Activated CD4-positive, alpha-beta T cell treated with anti-CD3 and anti-CD28 coated beads, Interleukin-2, amount 10 ng/mL, durations not matched to agents 7 days and 5 days (primary cell): ENCODE measurements at places on chromosomes 7 and 10.

- DNase-seq: no peak
These were observed 495.2 kb downstream of the GLRX3 start for GRCh38 chr10:130631142-130632096.

GRCh38 chr10:2111965-2112364 lies 374.6 kb upstream of the ADARB2 start:
- no peak for DNase-seq

- DNase-seq: no peak
These were observed 4.1 kb downstream of the EMX2 start for GRCh38 chr10:117546581-117547015.

GRCh38 chr10:44058259-44058658 lies 326.6 kb downstream of the CXCL12 start:
- DNase-seq: no peak

- no peak for DNase-seq
These were observed 103.0 kb downstream of the CELF2 start for GRCh38 chr10:11120711-11121110.

GRCh38 chr10:89646889-89647657 lies 2.0 kb upstream of the PANK1 start:
- DNase-seq: no peak

GRCh38 chr10:103648251-103648635 lies 154.7 kb downstream of the NEURL1 start:
- DNase-seq: no peak

- DNase-seq: peak; percentile 14
These were observed 279.9 kb downstream of the NEBL start for GRCh38 chr10:20616918-20617810.

- DNase-seq: no peak
These were observed 32.4 kb upstream of the PWWP2B start for GRCh38 chr10:132364594-132364970.

DNA sequence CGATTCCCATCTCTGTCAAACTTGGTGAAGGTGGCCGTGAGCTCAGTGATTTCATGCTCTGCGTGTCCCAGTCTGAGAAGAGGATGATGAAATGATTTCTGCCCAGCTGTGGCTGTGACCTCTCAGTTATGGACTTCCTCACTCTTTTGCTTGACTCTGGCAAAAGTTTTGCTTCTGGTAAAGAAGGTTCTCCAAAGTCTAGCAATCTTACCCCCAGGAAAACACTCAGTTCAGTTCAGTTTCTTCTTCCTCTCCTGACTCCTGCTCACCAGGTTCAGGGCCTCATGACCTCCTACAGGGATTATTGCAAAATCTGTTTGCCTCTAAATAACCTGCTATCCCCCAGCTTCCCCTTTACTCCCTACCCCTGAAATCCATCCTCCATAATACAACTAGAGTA lies 4.9 kb upstream of the BLOC1S2 start:
- no peak for DNase-seq

DNA sequence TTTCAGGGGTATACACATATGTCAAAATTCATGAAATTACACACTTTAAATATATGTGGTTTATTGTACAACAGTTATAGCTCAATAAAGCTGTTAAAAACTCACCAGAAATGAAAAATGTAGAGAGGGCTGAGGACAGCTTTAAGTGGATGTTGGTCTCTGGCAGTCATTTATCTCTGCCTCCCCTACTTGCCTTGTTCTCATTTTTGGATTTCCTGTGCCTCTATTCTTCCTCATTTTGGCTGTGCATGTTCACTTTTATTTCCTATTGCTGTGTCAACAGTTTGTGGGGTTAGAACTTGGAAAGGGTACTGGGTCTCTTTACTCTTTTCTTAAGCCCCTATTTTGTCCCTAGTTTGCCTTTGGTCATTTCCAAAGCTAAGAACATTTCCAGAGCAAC lies 18.6 kb upstream of the MEST start:
- no peak for DNase-seq

GRCh38 chr7:115748123-115748738 lies 282.3 kb downstream of the TFEC start:
- DNase-seq: no peak

DNA sequence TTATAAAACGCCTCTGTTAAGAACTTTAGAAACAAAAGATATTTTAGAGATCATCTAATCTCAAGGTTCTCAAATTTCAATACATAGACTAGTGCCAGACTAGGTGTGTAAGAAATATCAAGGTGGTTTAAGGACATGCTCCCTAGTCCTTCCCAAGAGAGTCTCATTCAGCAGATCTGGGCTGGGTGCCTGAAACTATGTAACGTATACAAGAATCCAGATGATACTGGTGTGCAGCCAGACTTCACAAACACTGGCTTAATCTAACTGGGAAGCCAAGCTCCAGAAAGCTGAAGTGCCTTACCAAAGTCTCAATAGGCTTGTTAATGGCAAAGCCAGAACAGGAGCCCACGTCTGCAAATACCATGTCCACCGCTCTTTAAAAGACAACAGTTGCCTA lies 105.0 kb upstream of the AMPH start:
- DNase-seq: no peak

GRCh38 chr10:78025685-78026364 lies 3.5 kb downstream of the POLR3A start:
- DNase-seq: no peak

DNA sequence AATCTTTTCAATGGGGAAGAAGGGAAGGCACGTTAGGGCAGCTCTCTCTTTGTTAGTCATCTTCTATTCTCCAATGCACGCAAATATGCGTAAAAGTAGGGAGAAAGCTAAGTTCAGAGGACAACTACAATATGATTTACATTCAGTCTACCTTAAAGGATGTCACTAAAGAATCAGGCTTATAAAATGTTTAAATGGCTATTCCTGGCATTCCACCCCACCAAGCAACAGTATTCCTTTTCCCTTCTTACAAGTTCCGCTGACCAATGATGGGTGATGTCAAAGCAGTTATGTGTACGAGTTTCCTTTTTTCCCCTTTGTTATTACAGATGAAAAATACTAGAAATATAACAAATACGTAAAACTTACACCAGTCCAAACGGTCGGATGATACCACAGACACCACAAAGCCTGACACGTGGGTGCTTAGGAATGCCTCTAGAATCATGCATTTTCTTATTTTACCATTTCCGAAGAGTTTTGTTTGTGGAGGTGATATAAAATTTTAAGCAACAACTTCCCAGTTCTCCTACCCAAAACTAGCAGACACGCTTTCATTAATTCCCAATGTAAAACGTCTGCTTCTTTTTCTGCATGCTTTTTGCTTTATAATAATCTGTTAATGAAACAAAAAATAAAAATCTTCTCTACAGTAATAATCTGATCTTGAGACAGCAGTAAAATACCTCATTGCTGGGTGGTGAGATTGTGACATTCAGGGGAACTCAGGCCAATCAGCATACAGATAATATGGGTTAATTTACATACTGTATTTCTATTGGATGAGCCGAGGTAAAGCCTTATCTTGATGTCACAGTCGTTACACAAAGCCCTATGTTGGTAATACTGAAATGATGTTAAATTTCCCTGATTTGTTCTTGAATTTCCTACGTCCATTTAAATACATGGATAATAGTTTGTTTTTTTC lies 708 bp upstream of the GPR85 start:
- DNase-seq: no peak

- DNase-seq: no peak
These were observed 59.2 kb downstream of the ANLN start for GRCh38 chr7:36448781-36449379.

DNA sequence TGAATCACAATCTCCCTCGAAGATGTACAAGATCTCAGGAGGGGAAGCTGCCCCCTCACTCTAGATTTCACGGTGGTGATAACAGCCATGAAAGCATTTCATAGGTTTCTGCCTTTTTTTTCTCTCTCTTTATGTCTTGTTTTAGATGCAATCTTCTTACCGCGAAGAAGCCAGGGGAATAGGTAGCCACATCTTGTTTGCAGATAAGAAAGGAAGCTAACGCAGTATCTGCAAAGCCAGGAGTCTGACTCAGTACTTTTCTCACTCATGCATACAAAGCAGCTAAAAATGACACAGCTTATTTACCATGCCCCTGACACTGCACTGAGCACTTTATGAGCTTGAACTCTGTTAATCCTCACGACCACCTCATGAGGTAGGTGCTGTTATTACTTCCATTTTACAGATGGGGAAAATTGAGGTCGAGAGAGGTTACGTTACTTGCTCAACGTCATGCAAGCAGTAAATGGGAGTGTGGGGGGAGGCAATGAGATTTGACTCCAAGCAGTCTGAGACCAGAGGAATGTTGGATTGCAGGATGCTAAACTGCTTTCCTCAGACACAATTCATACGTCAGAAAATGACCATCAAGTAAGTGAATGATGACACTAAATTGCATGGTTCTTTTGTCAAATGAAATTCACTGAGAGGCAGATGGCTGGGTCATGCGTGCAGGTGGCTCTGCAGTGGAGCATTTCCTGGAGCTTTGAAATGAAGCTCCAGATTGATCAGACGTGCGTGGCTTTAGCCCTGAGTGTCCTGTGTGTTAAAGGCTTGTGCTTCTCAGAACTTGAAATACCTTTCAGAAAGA lies 3.3 kb downstream of the MAP3K8 start:
- DNase-seq: peak; percentile 60

- DNase-seq: no peak
These were observed 300.9 kb downstream of the NEBL start for GRCh38 chr10:20596065-20596755.

GRCh38 chr10:19656420-19657042 lies 159.7 kb upstream of the PLXDC2 start:
- no peak for DNase-seq

DNA sequence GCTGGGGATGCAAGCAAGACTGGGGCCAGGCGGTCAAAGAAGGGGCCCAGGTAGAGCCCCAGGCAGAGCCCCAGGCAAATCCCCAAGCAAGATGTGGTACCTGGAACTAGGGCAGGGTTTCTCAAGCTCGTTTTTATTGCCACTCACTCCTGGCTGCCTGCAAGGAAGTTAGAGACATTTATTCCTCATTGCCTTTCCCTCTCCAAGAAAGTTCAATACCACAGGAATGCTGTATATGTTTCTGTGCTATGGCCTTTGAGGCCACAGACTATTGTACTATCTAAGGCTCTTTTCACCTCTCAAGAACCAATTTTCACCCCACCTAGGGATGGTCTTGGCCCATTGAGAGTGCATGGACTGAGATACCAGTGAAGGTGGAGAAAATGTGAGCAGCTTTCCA lies 71.3 kb downstream of the TACC2 start:
- no peak for DNase-seq

GRCh38 chr10:22713853-22714478 lies 412 bp downstream of the PIP4K2A start:
- peak; percentile 35 for DNase-seq

GRCh38 chr7:48938539-48939295 lies 14.4 kb downstream of the CDC14C start:
- DNase-seq: no peak

- no peak for DNase-seq
These were observed 80.1 kb downstream of the MTERF1 start for GRCh38 chr7:91800389-91800788.

GRCh38 chr7:106041140-106041717 lies 70.9 kb downstream of the SYPL1 start:
- DNase-seq: peak; percentile 26

- DNase-seq: no peak
These were observed 102.0 kb upstream of the ARMC3 start for GRCh38 chr10:22825841-22826240.

DNA sequence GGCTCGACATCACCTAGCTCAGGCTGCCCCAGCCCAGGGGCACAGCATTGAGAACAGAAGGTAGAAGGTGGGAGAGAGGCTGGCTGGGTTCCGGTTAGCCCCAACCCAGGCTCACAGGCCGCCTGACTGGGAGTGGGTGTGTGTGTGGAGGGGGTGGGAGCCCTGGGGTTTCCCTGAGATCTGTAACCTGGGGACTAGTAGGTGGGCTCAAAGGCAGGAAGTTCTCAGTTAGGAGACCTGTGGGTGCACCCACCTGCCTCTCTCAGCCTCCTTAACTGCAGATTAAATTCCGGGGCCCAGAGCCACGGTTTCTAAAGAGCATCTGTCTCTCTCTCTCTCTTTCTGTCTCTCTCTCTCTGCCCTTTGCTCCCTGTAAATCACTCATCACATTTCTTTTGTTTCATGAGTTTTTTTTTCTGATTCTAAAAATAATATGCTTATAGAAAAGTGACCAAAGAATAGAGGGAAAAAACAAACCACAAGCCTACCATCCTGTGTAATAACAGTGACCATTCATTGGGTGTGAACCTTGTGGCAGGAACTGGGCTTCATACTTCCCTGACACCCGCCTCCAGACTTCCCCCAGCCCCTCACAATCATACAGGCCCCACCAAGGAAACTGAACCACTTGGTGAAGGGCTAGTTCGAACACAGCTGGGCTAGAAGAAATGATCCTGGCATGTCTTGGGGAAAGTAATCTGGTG lies 83.4 kb upstream of the SMNDC1 start:
- no peak for DNase-seq

GRCh38 chr10:102246261-102246660 lies 929 bp downstream of the GBF1 start:
- DNase-seq: no peak

DNA sequence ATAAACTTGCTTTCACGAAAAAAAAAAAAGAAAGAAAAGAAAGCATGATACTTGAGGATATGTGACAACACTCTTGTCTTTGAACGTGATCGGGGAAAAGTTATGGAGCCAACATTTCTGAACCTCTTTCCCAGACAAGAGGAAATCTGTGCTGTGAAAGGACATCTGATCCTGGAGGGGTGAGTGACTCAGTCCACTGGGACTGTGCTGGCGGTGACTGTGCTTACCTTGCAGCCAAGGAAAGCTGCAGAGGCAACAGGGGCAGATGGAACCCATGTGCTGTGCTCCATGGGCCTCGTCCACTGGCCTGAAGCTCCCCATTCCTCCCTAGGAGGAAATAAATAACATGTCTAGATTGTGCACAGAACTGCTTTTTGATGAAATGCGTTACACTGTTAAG lies 116.5 kb upstream of the RAB11FIP2 start:
- no peak for DNase-seq

GRCh38 chr7:38318803-38319416 lies 45.5 kb upstream of the TARP start:
- DNase-seq: no peak

GRCh38 chr10:131847241-131847783 lies 53.5 kb upstream of the PPP2R2D start:
- no peak for DNase-seq

- DNase-seq: no peak
These were observed 77.3 kb upstream of the SAMD8 start for GRCh38 chr10:75034131-75034512.

DNA sequence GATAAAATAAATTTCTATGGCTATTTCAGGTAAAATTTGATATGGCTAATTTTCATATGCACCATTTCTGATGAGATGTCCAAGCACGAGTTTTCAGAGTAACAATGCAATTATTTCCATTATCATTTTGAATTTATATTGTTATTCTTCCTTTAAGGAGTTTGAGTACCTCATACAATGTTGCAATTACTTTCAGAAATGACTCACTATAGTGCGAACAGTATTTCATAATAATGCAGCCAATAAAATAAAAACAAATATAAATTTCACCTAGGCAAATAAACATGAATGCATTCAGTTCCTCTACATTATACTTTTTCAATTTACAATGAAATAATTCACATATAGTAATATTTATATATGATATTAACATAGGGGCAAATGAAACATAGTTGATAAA lies 78.8 kb upstream of the LRRN3 start:
- DNase-seq: no peak
